Mucosa of descending colon (tissue), 3 donors: ENCODE measurements at places on chromosomes 3 and 15. TPM values are rescaled to one million over a fixed set of nuclear protein-coding genes. Genes with fewer than 3 reads are reported as not detected.
A peak's percentile ranks its signal among the peaks of the same experiment; 100 is the strongest.

GRCh38 chr3:194806991-194807630 is 121.4 kb downstream of the FAM43A start:
- no peak for DNase-seq

- no peak for DNase-seq
These were observed 20.7 kb downstream of the TIMP4 start for GRCh38 chr3:12138044-12138443.

The CDHR4 gene
- total RNA-seq, result not detected

The ARPP21 gene
- total RNA-seq, result 1.9 TPM

DNA sequence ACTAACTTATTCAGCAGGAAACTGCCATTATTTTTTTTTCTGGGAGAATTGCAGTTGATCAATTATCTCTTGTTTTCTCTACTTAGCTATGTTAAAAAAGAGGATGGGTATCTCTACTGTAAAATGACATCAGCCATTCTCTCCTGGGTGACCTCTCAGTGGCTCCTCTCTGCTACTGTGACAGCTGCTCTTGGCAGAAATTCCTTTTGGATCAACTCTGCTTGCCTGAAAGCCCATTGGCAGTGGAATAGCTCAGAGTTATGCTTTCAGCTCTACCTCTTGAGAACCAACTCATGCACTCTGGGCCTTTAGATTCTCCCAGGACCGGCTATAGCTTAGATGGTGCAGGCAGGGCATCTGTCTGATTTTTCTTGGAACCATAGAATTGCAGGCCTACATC is 99.9 kb upstream of the GAP43 start:
- DNase-seq, result no peak

The TERC gene
- total RNA-seq, result 2.3 TPM

The UTS2B gene
- not detected for total RNA-seq

The ALDH1A2 gene
- 8.6 TPM for total RNA-seq

The NMNAT3 gene
- 7.9 TPM for total RNA-seq

DNA sequence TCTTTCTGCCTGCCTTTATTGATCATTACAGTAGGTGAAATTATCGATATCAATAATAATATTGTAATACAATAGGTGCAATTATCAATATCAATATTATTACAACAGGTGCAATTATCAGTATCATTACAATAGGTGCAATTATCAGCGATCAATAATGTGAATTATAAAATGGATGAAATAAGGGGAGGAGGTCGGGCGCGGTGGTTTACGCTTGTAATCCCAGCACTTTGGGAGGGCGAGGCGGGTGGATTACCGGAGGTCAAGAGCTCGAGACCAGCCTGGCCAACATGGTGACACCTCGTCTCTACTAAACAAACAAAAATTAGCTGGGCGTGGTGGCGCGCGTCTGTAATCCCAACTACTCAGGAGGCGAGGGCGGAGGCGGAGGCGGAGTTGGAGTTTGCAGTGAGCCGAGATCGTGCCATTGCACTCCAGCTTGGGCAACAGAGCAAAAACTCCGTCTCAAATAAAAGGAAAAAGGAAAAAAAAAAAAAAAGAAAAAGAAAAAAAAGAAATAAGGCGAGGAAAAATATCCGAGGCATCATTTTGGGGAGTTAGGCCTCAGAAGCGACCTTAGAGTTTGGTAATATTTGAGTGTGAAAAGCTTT is 611 bp upstream of the BNIP2 start:
- peak; percentile 94 for DNase-seq

DNA sequence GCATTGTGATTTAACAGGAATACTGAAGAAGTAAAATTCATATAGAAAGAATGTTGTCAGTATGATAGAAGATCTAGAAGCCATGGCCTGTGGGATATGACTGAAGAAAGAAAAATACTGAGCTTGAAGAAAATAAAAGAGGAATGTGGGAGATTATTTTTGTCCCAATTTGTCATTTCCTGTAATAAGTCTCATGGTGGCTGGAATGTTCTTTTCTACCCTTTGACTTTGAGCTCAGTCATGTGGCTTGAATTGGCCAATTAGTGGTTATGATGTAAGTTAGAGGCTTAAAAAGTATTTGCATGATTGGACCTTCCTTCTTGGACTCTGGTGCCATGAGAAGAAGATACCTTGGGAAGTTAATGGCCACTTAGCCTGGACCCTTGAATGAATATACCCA is 14.1 kb downstream of the APH1B start:
- no peak for DNase-seq

DNA sequence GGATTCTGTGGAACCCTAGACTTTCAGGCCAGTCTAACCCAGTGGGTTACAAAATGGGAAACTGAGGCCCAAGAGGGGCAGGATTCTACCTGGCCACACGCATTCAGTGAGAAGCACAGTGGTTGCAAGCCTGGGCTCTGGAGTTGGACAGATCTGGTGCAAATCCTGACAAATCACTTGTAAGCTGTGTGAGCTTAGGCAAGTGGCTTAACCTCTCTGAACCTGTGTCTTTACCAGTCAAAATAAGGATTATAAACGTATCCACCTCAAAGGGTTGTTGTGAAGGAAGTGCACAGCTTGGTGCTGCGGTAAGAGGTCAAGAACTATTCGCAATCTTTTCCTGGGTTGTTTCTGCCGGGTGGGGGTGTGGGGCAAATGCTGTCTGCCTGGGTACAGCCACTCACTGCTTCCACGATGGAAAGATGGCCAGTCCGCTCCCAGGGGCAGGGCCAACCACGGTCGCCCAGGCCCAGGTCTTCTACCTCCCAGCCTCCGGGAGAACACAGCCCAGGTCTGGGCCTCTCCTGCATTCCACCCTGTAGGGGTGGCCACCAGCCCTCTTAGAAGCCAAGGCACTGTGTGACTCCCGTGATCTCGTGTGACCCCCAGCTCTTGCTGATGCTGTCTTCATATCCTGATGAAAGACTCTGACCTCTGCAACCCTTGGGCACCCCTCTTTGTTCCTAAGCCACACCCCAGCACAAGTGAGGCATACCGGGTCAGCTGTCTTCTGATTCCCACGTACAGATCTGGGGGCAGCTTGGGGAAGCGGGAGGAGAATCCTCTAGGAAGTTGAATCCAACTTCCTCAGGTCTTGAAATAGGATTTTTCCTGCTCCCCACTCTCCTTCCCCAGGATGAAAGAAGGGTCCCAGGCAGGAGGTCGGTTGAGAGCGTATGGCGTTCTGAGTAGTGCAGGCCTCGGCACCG is 1.5 kb downstream of the CHRNA3 start:
- DNase-seq, result no peak

DNA sequence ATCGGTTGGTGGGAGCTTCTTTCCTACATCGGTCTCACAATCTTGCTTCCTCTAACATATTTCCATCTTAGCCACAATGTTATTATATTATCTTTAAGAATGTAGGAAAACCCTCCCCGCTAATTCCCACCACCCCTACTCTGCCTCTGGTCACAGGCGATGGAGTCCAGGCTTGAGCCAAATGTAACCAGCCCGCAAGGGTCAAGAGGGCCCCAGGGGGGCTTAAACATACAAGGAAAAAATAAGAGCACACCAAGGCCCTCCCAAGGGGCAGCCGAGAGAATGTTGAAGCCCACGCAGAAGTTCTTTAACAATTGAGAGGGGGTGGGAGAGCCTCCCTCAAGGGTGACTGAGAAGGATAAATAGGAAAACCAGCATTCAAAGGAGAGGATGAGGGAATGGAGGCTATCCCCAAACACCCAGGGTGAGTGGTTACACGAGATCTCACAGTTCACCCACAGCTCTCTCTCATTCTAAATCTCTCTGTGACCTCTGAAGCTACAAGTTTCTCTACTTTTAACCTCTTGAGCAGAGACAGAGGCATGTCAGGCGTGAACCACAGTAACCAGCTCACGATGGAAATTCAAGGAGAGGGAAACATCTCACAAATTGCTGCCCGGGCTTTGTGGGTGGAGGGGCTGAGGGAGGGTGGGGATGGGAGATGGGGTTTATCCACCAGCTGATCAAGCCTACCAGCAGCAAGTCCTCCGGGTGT is 31.4 kb upstream of the UACA start:
- DNase-seq, result no peak

DNA sequence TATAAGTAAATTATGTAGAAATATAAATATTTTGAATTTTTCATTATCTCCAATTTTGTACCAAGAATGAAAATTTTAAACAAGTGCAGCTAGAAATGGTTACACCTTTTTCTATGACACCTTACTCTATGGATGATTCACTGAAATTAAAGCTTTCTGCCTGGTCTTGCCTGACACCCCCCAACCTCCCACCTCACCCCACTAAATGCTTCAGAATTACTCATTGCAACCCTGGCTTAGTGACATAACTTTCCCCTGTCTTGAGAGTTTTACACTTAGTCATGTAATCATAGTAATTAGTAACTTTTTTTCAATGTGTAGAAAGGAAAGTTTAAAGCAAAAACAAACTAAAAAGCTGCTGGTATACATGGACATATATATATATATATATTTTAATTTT is 42.0 kb upstream of the MEIS2 start:
- no peak for DNase-seq

The KLHDC8B gene
- total RNA-seq, result 68.4 TPM

DNA sequence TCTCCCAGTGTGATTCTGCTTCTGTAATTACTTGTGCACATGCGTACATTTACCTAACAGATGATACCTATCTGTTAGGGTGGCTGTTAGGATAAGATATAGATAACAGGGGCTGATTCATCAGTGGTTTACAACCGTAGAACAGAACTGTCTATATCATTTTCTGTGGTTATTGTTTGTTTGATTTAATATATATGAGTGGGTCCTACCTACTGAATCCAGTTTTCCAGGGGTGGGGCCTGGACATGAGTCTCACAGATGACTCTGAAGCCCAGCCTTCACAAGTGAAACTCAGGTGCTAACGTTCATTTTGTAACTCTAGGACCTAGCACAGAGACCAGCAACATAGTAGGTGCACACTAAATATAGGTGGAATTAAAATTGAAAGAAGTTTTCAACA is 10.4 kb upstream of the ACAP2 start:
- DNase-seq, result no peak

DNA sequence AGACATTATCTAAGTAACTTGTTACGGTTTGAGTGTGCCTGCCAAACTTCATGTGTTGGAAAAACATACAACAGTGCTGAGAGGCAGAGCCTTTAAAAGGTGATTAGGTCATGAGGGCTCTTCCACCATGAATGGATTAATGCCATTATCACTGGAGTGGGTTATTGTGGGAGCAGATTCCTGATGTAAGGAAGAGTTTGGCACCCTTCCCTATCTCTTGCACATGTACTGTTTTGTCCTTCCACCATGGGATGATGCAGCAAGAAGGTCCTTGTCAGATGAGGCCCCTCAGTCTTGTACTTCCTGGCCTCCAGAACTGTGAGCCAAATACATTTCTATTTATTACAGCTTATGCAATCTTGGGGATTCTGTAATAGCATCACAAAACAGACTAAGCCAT is 413.9 kb downstream of the EPHA3 start:
- DNase-seq, result no peak

- no peak for DNase-seq
These were observed 99.0 kb downstream of the MITF start for GRCh38 chr3:69838217-69838616.

DNA sequence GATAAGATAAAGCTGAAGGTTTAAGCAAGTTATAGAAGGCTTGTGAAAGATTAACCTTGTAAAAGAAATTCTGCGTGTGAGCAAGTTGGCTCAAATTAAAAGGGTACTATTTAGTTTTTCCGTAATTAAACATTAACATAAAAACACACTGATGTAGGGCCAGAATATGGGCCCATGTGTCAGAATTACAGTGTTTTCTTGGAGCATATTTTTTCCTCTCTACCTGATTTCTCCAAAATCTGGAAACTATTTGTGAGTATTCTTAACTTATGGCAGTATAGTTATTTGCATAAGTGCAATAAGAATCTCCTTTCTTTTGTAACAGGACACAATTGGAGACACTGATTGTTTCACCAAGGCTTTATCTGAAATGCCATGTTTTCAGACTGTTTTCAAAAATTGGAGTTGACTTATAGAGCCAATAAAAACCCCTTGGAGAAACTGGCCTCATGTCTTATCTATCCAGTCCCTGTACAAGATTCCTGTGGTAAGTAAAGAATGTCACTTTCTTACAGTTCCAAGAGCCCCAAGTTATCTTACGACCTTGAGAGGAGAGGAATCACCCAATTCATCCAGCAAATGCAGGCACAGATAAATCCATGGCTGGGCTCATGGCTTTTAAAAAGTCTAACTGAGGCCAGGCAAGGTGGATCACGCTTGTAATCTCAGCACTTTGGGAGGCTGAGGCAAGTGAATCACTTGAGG is 47.8 kb upstream of the P2RY1 start:
- no peak for DNase-seq

DNA sequence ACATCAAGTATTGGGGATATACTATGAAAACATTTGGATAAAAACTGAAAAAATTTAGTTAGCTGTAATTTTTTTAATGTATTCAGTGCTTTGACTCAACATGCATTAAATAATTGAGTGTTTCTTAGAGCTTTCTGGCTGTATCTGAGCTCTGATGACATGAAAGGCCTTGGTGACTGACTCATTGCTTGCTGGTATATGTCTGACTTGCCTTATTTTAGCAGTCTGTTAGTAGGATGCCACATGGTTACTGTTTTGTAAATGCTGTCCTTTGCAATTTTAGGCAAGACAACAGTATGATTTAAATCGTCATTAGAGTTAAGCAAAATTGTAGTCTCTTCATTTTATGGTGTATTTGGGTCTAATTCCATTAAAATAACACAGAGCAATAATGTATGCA is 199.2 kb downstream of the GHSR start:
- no peak for DNase-seq

- no peak for DNase-seq
These were observed 92.9 kb upstream of the PRTG start for GRCh38 chr15:55835866-55836265.

DNA sequence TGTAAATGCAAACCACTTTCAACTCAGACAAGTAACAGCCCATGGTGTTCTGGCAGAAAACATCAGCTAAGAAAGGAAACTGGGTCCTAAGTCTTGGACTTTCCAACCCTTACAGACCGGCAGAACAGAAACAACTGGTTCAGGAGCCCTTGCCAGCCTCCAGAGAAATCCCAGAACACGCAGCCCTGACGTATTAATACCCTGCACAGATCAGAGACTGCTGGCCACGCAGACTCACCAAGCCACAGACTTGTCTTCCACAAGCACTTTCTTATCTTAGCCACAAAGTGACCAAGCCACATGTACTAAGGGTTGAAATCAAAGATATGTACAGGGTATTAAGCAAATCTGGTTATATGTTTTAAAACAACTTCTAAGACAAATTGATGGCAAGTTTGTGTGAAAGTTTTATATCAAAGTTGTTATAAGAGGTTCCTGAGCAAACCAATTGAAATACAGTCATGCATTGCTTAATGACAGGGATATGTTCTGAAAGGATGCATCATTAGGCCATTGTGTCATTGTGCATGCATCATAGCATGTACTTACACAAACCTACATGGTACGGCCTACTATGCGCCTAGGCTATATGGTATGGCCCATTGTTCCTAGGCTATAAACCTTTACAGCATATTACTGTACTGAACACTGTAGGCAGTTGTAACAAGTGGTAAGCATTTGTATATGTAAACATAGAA is 36.8 kb downstream of the BTD start:
- no peak for DNase-seq

DNA sequence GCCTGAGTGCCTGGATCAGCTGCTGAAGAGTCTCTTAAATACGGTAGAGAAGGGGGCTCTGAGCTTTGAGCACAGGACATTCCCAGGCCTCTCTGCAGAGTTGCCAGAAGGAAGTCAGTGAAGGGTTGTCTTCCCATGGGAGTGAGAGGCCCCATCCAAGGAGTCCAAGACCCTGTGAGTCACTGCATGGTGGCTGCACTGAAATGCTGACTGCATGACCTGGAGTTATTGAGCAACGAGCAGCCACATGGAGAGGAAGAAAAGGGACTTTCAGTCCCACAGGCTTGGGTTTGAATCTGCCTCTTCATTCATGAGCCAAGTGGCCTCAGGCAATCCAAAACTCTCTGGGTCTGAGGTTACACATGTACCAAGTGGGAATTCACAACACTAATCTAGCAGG is 69.6 kb upstream of the RASGRF1 start:
- no peak for DNase-seq
